ENCODE measurements at places on chromosomes 3 and 15. TPM values are rescaled to one million over a fixed set of nuclear protein-coding genes. Genes with fewer than 3 reads are reported as not detected.

The CHST14 gene
- 2.1 TPM for total RNA-seq

The FHIT gene
- total RNA-seq: 16.0 TPM

The TIMP4 gene
- total RNA-seq: 1.2 TPM

The DHFR2 gene
- total RNA-seq: 8.0 TPM

The EPHA3 gene
- 45.8 TPM for total RNA-seq

The TEX55 gene
- not detected for total RNA-seq

The CEP152 gene
- 1.7 TPM for total RNA-seq

The SH3GL3 gene
- total RNA-seq: 22.6 TPM

The SUSD5 gene
- total RNA-seq: 0.81 TPM

The SKIL gene
- 101 TPM for total RNA-seq

The MORC1 gene
- total RNA-seq: not detected

The ACTC1 gene
- 0.47 TPM for total RNA-seq
